HCT116 (cell line): ENCODE measurements at places on chromosomes 12 and 14. TPM values are rescaled to one million over a fixed set of nuclear protein-coding genes. Genes with fewer than 3 reads are reported as not detected.

KRT82 gene
- total RNA-seq: not detected

GRCh38 chr12:51067771-51068170, 15.6 kb downstream of the CSRNP2 start:
- H3K4me3 ChIP-seq: no peak overlapping the region
- H3K36me3 ChIP-seq: peaks cover 7% of the 10 kb centered on the region; the same call in 1 of the 2 replicates

DNA sequence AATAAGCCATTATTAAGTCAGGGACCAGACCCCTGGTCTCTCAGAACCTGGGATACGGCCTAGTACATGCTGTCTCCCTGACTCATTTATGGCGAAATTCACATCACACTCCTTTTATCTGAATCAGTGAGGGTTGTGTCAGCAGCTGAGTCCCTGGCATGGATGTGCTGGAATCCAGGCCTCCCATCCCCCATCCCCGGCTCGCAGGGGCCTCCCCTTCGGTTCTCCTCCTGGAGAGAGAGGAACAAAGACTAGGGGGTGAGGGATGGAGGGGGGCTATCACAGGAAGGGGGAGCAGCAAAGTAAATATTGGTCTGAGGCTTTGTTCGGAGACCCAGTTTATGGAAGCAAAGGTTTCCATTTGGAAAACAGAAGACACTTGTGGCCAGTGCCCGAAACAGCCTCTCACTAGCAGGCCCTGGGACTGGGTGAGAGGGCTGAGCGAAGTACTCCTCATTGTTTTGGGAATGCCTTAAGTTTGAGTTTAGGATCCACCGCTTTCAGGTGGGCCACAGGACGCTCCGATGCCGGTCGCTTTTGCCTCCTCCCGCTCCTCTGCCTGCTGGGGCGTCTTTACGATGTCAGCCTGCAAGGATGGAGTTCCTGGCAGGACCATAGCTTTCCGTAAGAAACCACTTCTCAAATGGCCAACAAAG, 145.0 kb downstream of the PRKCH start:
- DNase-seq: no peak
- H3K4me1 ChIP-seq: peaks cover 7% of the 10 kb centered on the region; the same call in 1 of the 2 replicates
- H3K4me3 ChIP-seq: no peak overlapping the region
- no peaks in the 10 kb centered on the region for H3K27me3 ChIP-seq

NAV3 gene
- 7.8 TPM for total RNA-seq

- H3K36me3 ChIP-seq: no peaks in the 10 kb centered on the region
- DNase-seq: no peak
- no peaks in the 10 kb centered on the region for H3K27me3 ChIP-seq
- H3K4me3 ChIP-seq: no peak overlapping the region
- peaks cover 33% of the 10 kb centered on the region for H3K4me1 ChIP-seq
- no peak overlapping the region for H3K27ac ChIP-seq
Observed at GRCh38 chr14:31898838-31899528, 178.1 kb upstream of the ARHGAP5 start.

KLRC1 gene
- not detected for total RNA-seq

CERS5 gene
- total RNA-seq: 33.4 TPM

RDH16 gene
- 0.59 TPM for total RNA-seq

LBHD2 gene
- total RNA-seq: not detected

ZFYVE21 gene
- total RNA-seq: 31.3 TPM

LPAR5 gene
- total RNA-seq: 5.2 TPM

DNA sequence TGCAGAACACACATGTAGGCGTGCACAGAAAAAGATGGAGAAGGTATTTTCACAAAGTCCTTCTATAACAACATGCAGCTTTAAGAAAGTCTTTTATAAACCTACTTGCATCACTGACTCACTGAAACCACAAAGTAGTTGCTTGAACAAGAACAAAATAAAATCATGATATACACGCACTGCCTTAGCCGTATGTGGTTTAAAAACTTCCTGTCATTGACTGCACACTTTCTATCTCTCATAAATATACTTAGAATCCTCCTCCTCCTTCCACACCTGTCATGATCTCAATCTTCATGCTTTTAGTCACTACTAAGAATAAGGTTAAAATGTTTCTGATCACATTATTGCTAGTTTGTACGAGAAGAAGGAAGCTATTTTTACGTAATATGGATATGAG, 31.8 kb upstream of the RAD51AP1 start:
- H3K4me1 ChIP-seq: no peaks in the 10 kb centered on the region
- H3K27me3 ChIP-seq: no peaks in the 10 kb centered on the region
- H3K4me3 ChIP-seq: no peak overlapping the region
- H3K36me3 ChIP-seq: no peaks in the 10 kb centered on the region
- no peak for DNase-seq

SDR9C7 gene
- not detected for total RNA-seq

- H3K36me3 ChIP-seq: peaks cover 4% of the 10 kb centered on the region
- peak; percentile 22 for DNase-seq
- H3K27ac ChIP-seq: no peak overlapping the region
- no peak overlapping the region for H3K4me3 ChIP-seq
Observed at GRCh38 chr12:22684140-22685118, 59.5 kb downstream of the ETNK1 start.

GRCh38 chr12:33192226-33192625, 247.4 kb downstream of the SYT10 start:
- H3K27ac ChIP-seq: no peak overlapping the region
- no peaks in the 10 kb centered on the region for H3K27me3 ChIP-seq
- H3K36me3 ChIP-seq: no peaks in the 10 kb centered on the region
- H3K4me1 ChIP-seq: no peaks in the 10 kb centered on the region
- no peak overlapping the region for H3K4me3 ChIP-seq

DACT1 gene
- total RNA-seq: 1.6 TPM

KCNMB4 gene
- 5.0 TPM for total RNA-seq

GRCh38 chr12:70576341-70577282, 60.6 kb downstream of the PTPRB start:
- DNase-seq: peak; percentile 66
- H3K36me3 ChIP-seq: no peaks in the 10 kb centered on the region
- H3K4me1 ChIP-seq: no peaks in the 10 kb centered on the region

DNA sequence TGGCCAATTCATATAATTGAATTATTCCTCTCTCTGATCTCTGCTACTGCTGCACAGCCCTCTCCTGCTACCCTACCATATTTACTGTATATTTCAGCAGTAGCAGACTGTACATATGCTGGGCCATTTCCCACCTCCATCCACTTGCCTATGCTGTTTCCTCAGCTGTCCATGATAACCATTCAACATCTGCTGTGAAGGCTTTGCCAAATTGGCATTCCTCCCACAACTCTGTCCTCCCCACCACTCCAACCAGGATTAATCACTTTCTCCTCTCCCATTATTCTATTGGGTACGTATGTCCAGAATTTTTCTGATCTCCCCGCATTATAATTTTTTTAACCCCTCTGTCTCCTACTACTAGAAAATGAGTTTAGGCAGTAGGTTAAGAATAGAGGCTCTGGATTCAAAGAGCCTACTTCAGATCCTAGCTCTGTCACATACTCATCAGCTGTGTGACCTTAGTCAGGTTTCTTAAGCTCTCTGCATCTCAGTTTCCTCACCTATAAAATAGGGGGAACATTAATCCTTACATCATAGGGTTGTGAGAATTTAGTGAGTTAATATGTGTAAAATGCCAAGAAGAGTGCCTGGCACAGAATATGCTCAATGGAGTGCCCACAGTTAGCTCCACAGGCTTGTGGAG, 123.3 kb downstream of the KICS2 start:
- no peak overlapping the region for H3K27ac ChIP-seq
- H3K4me1 ChIP-seq: peaks cover 29% of the 10 kb centered on the region
- no peak overlapping the region for H3K4me3 ChIP-seq
- no peak for DNase-seq
- H3K27me3 ChIP-seq: no peaks in the 10 kb centered on the region

DNA sequence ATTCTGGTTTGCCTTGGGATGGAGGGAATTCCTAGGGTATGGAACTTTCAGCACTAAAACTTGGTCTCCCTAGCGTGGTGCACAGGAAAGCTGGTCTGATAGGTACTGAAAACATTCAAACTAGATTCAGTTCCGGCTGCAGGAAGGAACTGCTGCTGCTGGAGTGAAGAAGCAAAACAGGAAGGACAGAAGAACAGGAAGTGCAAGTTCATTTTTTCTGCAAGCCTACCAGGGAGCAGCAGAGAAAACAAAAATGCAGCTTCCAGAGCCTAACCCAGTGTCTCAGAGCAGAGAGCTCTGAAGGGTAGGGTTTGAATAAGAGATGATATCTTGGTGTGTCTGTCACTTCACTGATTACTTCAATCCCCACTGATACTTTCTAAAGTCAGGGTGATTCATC, 165.2 kb downstream of the VRK1 start:
- 0 out of 2 replicates have a peak, but pooled peaks cover 5% of the 10 kb centered on the region for H3K36me3 ChIP-seq
- H3K27ac ChIP-seq: no peak overlapping the region
- H3K4me1 ChIP-seq: peaks cover 4% of the 10 kb centered on the region; the same call in 1 of the 2 replicates
- DNase-seq: no peak
